Activated CD4-positive, alpha-beta T cell treated with anti-CD3 and anti-CD28 coated beads, Interleukin-2, amount 50 U/mL, for 4 hours (primary cell): ENCODE measurements at places on chromosomes 12 and 14.
A peak's percentile ranks its signal among the peaks of the same experiment; 100 is the strongest.

DNA sequence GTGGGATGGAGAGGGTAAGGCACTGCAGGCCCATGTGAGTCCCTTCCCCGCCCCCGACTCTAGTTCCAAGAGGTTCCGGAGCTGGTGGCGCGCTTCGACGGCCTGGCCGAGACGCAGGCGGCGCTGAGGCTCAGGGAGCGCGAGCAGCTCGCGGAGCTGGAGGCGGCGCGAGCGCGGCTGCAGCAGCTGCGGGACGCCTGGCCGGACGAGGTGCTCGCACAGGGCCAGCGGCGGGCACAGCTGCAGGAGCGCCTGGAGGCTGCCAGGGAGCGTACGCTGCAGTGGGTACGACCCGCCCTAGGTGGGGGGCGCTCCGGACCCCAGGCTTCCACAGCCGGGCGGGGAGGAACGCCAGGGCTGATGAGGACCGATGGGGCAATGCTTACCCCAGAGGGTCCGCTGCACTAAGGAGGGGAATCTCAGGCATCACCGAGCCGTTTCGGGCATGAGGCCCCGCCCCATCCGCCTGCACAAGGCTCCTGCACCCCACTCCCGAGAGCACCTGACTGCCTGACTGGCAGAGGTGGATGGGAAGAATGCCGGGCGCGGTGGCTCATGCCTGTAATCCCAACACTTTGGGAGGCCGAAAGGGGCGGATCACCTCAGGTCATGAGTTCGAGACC lies 4.9 kb downstream of the CFAP73 start:
- DNase-seq = no peak

DNA sequence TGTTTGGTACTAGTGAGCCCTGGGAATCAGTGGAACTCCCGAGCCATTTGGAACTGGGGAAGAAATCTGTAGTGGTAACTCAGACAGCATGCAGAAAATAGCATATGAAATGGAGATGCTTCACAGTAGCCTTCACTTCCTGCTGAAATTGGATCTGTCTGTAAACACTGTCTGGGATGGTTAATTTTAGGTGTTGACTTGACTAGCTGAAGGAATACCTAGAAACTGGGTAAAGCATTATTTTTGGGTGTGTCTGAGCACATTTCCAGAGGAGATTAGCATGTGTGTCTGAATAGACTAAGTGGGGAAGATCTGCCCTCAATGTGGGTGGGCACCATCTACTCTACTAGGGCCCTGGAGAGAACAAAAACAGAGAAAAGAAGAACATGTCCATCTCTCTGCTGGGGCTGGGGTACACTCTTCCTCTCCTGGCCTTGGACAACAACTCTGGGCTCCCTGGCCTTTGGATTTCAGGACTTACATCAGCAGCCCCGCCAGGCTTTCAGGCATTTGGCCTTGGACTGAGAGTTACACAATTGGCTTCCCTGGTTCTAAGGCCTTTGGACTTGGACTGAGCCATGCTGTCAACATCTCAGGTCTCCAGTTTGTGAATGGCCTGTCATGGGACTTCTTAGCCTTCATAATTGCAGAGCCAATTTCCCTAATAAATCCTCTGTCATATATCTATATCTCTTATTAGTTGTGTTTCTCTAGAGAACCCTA lies 14.0 kb upstream of the CRADD start:
- no peak for DNase-seq

- no peak for DNase-seq
These were observed 29.4 kb upstream of the ACTN1 start for GRCh38 chr14:69008421-69008884.

DNA sequence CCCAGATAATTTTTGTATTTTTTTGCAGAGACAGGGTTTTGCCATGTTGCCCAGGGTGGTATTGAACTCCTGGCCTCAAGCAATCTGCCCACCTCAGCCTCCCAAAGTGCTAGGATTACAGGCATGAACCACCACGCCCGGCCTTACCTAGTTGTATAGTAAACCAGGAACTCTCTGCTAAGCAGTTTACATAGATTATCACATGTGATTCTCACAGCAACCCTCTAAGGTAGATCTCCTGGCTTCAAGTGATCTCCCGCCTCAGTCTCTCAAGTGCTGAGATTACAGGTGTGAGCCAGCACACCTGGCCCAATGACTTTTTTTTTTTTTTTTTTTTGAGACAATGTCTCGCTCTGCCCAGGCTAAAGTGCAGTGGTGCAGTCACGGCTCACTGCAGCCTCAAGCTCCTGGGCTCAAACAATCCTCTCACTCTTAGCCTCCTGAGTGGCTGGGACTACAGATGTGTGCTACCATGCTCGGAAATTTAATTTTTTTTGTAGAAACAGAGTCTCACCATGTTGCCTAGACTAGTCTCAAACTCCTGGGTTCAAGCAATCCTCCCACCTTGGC lies 26.0 kb upstream of the ATP2A2 start:
- no peak for DNase-seq

DNA sequence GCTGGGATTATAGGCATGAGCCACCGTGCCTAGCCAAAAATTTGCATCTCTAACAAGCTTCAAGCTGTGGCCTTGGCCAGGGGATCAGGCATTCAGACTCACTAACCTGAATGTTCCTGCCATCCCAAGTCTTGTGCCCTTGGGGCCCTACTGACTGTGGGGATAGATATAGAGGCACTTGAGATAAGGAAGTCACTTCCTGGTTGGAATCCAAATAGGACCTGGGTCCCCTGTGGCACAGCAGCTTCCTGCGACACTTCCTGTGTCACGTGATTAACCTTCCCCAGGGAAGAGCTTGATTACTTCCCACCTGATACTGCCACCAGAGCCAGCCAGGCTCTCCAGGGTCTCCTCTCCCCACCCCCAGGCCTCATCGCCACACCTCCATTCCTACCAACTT lies 128.2 kb downstream of the BCL11B start:
- no peak for DNase-seq

DNA sequence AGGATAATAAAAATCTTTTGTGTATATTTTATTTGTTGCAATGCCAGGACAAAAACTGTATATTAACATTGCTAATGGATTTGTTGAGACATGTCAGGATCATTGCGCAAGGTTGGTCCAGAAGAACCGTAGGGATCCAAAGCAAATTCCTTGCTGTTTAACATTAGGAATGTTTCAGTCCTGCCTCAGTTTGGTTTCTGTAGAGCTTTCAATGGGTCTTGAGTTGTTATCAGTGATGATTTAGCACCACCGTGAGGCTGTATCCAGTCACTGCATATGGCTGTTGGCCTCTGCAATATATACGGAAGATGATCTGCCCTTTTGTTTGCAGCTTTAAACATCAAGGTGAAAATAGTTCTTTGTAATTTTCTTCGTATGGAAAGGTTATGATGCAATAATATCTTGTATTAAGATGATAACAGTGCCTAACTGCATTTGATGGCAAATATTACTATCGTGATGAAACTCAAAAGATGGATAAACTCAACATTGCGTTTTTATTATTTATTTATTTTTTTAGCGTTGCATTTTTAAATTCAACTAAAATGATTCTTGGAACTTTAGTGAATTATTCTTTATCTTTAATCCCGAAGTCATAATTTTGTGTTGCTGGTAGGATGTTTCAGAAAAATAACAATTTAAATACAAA lies 231.2 kb downstream of the AKAP6 start:
- no peak for DNase-seq

DNA sequence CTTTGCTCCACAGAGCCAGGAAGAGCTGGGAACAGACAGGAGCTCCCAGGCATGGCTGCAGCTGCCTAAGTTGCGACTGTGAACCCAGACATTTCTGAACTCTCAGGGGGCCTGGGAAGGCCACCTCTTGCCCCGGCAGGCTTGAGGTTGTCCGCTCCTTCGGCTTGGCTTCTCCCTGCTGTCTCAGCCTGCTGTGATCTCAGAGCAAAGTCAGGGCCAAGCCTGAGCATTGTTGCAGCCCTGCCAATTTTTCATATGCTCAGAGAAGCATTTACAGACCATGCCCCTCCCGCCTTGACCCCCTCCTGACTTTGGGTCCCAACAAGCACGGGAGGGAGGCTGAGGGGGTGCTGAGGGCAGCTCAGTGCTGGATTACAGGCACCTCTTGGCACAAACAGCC lies 1439.1 kb upstream of the FLRT2 start:
- DNase-seq = no peak

GRCh38 chr14:60662982-60663381 lies 13.7 kb upstream of the SIX1 start:
- no peak for DNase-seq

DNA sequence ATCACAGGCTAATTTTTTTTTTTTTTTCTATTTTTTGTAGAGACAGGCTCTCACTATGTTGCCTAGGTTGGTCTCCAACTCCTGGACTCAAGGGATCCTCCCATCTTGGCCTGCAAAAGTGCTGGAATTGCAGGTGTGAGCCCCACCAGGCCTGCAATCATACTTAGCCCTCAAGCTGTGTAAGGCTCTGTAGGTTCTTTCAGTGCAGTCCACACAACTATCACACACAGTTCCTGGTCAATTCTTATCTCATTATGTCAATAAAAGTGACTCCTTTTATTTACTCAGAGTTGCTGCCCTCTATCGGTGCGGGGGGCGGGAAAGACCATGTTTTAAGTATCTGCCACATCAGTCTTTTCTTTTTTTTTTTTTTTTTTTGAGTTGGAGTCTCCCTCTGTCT lies 29.0 kb downstream of the SLC2A3 start:
- no peak for DNase-seq

DNA sequence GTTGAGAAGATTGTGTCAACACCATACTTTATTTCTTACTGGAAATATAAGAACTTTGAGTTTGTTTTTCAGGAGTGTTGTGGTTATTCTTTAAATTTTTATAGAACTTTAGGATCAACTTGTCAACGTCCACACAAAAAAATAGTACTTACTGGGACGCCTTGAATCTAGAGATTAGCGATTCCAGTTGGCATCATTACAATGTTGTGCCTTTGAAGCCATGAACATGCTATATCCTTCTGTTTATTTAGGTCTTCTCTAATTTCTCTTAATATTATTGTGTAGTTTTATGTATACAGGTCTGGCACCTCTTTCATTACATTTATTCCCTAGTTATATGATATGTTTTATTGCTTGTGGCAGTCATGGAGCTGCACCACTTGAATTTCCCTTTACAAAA lies 320.8 kb upstream of the CCDC196 start:
- DNase-seq = no peak

- DNase-seq = no peak
These were observed 2.4 kb upstream of the CFAP54 start for GRCh38 chr12:96486751-96487613.

GRCh38 chr12:130139567-130140421 lies 22.5 kb upstream of the FZD10 start:
- no peak for DNase-seq

- DNase-seq = no peak
These were observed 125.5 kb downstream of the RPS29 start for GRCh38 chr14:49460662-49461061.

GRCh38 chr14:81337073-81337472 lies 63.1 kb downstream of the STON2 start:
- DNase-seq = no peak

- DNase-seq = peak; percentile 23
These were observed 70.2 kb downstream of the ETV6 start for GRCh38 chr12:11719678-11720099.

GRCh38 chr12:116040402-116040801 lies 237.1 kb downstream of the MED13L start:
- no peak for DNase-seq

- DNase-seq = peak; percentile 52
These were observed 14.1 kb upstream of the TMEM119 start for GRCh38 chr12:108611884-108612415.

- no peak for DNase-seq
These were observed 6.7 kb upstream of the HOXC6 start for GRCh38 chr12:54021432-54022013.

DNA sequence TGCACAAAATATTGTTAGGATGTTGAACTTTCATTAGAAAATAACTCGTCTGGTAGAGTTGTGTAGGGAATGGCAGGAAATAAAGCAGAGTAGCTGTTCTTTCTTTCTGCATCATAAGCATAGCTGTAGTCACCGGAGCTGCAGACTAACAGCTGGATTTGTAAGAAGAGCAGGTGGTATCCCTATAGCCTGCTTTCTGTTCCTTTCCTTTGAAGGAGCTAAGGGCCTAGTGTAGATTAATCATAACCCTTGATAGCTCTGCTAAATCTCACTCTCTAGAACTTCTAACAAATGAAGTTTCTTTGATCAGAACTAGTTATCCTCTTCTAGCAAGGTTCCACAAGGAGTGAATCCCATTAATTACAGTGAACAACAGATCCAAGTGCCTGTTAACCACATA lies 3.5 kb downstream of the LMO3 start:
- DNase-seq = no peak

- DNase-seq = peak; percentile 5
These were observed 765 bp downstream of the SCYL2 start for GRCh38 chr12:100267603-100268281.

GRCh38 chr14:85529803-85530574 lies at the start of gene FLRT2:
Gene FLRT2, plus strand, starts transcription at chr14:85530144. Its CDS starts 91,371 bp downstream, at chr14:85621515.
- no peak for DNase-seq

DNA sequence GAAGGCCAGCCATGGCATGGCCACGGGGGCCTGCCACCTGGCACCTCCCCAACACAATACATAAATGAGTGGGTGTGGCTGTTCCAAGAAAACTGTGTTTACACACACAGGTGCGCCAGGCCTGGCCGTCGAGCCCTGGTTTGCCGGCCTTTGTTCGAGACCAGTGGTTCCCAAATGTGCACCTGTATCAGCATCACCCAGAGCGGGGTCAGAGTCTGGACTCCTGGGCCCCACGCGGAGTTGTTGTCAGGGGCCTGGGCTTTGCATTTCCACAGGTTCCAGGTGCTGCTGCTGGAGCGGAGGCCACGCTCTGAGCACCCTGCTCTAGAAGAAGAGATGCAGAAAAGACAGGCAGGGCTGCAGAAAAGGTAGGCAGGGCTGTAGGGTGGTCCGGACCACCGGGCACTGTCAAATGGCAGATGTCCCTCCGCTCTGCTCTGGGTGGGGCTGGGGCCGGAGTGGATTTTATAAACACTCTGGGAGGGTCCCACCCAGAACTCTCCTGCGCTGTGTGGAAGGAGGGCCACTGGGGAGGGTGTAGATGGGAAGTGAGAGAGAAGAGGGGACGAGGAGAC lies 4.2 kb upstream of the ASPG start:
- DNase-seq = no peak
